ENCODE measurements at places on chromosomes 7 and 10.

DNA sequence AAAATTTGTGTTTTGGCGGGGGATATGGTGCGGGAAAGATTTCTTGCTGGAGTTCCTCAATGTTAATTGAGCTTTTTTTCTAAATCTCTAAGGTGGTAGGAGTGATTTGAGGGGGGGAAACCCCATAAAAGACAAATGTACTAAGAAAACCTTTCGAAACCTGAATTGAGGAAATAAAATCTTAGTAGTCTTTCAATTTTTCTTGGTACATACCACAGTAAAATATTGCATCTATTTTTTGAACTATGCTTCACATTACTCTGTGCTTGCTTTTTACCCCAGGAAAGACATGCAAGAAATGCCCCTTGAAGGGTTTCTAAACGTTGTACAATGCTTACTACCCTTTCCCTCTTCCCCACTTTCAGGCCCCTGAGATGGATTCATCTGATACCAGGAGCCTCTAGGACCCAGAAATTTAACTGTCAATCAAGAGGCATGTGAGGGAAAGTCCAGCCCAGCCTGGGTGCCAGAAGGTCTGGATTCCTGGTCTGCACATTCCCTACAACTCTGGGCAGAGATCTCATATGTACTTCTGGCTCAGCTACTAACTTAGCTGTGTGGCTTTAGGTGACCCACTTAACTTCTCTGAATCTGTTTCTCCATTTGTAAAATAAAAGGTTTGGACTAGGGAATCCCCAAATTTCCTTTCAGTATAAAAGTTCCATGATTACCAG is 5.8 kb upstream of the PDCD4 start:
- no peak for DNase-seq

DNA sequence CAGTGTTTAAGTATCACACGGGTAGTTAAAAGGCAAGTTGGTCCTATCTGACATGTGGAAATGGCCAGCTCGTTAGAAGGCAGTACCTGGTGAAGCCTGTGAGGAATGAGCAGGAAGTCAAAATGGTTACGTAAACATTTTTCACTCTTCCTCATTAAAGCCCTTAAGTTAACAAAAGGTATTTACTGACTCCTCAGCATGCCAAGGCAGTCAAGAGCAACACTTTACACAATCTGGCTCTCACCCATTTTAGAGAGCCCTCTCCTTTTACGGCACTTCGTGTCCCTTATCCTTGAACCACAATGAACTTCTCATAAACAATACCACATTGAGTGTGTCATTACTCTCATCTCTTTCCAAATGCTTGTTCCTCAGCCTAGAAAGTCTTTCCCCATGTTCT is 11.0 kb upstream of the RSBN1L start:
- DNase-seq: no peak

- no peak for DNase-seq
Measured at GRCh38 chr10:44811072-44811471, 100.1 kb upstream of the TMEM72 start.

GRCh38 chr10:52258799-52259425 is 55.2 kb upstream of the DKK1 start:
- DNase-seq: no peak

DNA sequence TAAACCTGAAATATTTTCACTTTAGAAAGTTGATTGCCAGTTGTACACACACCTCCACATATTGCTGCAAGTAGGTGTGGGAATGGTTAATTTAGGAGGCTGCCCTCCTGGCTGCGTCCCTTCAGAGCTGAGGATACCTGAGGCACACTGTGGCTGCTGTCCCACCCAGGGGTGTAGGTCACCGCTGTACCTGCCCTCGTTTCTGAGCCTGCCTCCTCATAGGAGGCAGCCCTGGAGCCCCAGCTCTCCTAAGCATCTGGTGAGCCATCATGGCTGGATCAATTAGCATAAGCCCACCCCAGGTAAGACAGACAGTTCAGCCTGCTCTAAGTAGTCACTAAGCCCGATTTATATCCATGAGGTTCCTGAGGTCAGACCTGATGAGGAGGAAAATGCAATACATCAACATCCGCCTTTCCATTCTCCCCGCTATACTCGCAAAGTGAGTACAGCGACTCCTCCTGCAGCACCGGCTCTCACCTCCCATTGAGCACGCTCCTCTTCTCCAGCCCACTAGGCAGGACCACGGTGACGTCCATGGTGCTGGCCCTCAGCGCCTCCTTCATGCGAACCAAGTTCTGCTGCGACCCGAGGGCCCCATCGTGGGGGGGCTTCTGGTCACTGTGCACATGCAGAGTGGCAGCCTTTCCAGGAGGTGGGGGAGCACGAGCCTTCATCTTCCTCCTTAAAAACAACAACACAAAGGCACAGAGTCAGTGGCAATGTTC is 97.2 kb downstream of the COBL start:
- peak; percentile 84 for DNase-seq

DNA sequence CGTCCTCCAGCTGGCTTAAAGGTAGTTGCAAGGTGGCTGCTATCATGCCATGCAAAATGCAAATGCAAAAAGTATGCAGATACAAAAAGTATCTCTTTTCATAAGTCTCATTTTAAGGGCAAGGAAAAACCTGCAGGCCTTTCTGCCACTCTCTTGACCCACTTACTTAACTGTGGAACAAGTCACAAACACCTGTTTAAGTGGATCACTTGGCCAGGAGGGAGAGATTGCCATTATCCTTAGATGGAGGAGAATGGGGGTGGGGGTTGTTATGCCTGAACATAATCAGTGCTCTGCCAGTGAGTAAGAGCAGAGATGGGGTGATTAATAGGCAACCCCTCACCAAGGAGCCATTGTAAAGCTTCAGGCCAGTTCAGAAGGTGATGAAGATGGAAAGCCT is 25.1 kb upstream of the HERPUD2 start:
- DNase-seq: no peak

- DNase-seq: no peak
Measured at GRCh38 chr10:80674809-80675208, 137.1 kb downstream of the SH2D4B start.

- DNase-seq: peak; percentile 82
Measured at GRCh38 chr7:45695249-45695995, 121.3 kb downstream of the ADCY1 start.

GRCh38 chr7:17940951-17941431 is 697 bp upstream of the SNX13 start:
- no peak for DNase-seq

DNA sequence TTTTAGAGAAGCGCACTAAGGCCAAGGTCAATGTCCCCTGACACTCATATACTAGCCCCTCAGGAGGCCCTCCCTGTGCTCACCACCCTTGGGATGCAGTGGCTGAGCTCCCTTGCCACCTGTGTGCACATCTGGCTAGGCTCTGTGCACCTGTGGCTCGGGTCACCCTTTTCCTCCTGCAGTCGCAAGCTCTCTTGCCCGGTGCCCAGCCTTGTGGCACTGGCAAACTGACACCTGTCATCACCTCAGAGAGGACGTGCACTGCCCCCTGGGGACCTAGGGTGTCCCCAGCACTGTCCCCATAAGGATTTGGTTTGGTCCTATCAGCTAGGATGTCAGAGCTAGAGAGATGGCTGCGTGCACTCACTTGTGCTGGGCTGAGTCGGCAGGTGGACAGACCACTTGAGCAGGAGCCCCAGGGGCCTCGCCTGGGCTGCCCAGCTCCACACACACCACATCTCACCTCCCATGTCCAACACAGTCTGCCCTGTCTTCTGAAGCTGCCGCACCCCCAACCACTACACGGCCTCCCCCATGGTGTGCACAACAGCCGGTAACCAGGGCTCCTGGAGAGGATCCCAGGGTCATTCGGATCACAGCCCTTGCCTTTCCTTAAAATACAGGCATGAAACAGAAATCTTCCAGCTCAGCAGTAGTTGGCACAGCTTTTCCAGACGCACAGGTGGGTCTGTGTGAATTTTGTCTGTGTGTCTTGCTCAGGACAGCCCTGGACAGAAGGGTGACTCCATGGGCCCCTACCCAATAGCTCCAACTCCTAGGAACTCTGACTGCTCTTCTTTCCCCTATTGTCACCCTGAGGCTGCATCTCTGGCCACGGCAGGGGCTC is 111.0 kb downstream of the GRID1 start:
- no peak for DNase-seq

- DNase-seq: peak; percentile 86
Measured at GRCh38 chr10:103897241-103897774, 20.7 kb downstream of the STN1 start.

DNA sequence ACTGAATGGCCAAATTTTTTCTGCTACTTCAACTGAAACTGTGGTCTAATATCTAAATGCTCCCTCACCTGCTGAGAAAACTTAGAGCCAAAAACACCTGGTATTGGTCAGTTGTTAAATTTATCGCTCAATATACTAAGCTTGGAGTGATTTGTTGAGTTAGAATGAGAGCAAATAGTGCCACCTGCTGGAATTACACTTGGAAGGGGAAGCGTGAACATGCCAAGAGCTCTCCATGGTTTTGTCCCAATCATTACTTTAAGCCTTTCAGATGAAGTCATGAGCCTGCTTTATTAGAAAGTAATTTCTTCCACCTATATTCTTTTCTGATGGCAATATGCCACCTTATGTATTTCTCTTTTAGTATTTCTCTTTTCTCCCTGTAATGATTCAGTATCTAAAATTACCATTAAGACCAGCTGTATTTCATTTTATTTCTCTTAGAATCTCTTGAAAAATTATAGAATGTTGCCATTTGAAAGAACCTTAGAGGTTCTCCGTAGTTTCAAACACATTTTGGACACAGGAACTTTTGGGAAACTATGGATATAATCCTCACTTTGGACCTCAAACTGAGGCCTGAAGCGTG is 447.8 kb upstream of the C7orf33 start:
- DNase-seq: no peak

DNA sequence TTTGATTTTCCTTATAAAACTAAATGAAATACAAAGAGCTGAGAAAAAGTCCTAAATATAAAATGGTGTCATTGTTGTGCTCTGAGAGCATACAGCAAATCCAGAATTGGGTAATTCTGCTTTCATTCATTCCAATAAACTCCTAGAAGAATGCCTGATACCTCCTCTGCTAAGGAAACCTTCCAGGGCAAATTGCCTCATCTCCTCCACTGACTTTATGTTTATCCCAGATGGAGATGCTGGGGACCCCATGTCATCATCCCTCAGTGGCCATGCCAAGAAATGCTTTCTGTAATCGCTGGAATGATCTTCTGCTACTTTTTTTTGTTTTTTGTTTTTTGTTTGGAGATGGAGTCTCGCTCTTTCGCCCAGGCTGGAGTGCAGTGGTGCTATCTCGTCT is 119.3 kb upstream of the PRKCQ start:
- no peak for DNase-seq

DNA sequence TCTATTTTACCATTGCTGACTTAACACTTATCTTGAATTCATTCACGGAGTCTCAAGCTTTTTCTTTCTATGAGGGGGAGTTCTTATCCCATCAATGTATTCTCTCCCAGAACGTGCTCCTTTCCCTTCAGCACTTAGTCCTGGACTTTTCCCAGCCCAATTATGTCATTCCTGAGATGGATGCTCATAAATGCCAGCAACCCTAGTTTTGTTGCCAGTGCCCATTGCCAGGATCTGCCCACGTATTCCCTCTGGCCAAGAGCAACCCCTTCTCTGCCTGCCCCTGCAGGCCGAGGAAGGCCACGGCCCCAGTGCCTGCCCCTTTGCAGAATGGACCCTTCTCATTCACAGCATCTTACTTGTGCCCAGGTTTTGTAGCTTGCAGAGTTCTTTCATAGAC is 67.4 kb upstream of the PPP1R3C start:
- no peak for DNase-seq

DNA sequence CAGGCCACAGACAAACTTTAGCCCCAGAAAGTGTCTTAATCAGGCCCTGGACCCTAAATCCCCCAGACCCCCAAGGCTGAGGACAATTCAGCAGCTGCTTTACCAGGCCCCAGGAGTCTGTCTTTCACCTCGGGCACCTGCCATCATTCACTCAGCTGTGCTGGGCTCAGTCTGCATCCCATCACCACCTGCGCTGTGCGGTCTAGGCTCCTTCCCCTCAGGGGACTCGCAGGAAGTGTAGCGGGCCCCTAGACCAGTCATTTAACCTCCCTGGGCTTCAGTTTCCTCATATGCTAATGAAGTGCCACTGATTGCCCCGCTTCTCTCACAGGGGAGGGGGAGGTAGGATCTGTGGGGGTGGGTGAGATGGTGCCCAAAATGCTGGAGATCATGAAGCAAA is 76.4 kb upstream of the ZMIZ1 start:
- DNase-seq: no peak
